SK-N-SH treated with all-trans-retinoic acid at 6 μM for 48 hours (cell line): ENCODE measurements at places on chromosomes 6 and 20.
A peak's percentile ranks its signal among the peaks of the same experiment; 100 is the strongest.

DNA sequence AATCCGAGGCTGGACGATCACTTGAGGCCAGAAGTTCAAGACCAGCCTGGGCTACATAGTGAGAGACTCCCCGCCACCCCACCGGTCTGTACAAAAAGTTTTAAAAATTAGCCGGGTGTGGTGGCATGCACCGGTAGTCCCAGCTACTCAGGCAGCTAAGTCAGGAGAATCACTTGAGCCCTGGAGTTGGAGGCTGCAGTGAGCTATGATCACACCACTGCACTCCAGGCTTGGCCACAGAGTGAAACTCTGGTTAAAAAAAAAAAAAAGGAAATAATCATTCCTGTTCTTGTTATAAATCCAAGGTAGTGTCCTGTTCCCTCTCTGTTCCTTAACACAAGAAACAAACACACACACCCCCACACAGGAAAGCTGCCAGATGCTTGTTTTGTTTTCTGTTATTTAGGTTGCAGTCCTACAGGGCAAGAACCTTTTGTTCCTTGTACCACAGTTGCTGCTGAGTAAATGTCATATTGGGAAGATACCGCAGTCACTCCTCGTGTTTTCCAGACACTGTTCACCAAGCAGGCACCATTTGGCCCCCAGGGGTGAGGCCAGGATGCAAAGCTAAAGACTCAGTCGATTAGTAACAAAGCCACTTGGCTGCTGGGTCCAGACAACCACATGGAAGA is 28.9 kb downstream of the ASIP start:
- no peak for ATAC-seq

GRCh38 chr6:96051555-96051954 is 35.8 kb downstream of the FUT9 start:
- ATAC-seq = no peak

GRCh38 chr20:36830791-36831691 is 44.9 kb upstream of the TLDC2 start:
- ATAC-seq = peak; percentile 10; the same call in 1 of the 3 replicates

GRCh38 chr6:71619836-71620235 is 266.5 kb upstream of the RIMS1 start:
- no peak for ATAC-seq

- ATAC-seq = no peak
Measured at GRCh38 chr6:139148557-139149235, 13.8 kb downstream of the HECA start.

DNA sequence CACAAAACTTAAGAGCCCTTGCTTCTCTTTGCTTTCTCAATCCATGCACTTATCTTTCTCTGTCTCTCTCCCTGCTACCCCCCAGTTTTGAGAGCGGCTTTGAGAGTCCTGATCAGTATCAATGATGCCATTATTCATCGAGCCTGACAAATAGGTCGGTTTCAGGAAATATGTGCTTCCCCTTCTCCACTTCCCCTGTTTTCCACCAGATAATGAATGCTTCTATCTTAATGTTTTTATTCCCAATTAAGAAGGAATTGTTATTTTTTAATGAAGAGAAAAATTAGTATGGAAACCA is 117.7 kb downstream of the KIF13A start:
- ATAC-seq = no peak

DNA sequence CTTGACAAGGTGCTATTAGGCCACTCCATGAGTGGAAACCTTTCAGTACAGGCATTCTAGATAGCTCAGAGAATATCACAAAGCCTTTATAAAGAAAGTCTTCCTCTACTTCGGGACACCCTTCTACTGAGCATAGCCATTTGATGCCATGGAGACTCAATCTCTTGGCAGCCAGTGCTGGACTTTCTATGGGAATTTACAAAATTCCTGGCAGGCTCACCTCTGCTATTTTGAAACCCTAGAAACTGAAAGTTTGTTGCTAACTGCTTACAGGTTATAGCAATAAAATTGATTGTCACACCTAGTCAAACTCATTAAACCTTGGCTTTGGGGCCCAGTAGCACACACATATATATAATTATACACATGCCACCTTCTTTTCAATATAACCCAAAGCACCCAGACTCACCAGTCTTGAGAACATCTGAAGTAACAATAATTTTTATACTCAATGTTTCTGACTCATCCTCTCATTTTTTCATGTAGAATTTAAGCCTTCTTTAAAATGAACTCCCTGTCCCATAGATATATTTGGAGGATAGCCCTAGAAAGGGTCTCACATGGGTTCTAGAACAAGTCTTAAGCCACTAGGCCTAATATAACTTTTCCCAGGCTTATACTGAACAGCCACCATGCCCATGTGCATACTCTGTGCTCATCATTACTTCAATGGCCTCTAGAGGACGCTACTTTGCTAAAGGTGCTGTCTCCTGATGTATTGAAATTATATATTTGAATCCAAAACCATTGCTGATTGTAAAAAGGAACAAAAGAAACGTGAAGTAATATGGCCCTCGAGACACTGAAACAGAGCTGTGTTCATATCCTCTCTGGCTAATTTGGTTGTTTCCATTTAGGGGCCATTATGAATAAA is 368.1 kb upstream of the MARCKS start:
- no peak for ATAC-seq

DNA sequence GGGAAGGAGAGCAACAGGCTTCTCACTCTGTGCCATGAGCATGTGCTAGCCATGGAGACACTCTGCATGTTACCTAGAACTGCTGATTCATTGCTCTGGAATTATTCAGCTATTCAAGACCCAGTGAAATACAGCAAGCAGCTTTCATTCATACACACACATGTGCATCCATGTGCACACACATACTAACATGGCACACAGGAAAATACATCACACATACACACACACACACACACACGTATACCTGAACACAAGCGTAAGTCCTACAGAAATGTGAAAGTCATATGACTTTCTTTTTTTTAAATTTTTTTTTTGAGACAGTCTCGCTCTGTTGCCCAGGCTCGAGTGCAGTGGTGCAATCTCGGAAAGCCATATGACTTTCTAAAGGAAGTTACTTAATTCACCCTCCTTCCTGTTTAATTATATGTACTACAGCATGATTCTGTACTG is 108.2 kb upstream of the NFATC2 start:
- ATAC-seq = peak; percentile 58

DNA sequence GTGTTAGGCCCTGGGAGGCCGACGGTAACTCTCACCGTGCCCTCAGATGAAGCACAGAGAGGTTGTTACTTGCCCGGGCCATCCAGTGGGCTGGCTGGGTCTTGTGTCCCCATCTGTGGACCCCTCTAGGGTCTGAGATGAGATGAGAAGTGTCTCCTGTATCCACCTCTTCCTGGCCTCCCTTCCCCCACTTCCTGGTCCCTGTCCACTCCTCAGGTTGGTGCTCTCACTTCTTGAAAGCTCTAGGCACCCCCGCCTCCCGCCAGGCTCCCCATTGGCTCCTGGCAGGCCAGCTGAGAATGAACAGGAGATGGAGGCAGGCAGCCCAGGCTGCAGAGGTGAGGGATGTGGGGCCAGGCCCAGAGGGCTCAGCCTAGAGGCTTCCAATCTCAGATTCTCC is 1.5 kb downstream of the MMP24OS start:
- ATAC-seq = no peak

DNA sequence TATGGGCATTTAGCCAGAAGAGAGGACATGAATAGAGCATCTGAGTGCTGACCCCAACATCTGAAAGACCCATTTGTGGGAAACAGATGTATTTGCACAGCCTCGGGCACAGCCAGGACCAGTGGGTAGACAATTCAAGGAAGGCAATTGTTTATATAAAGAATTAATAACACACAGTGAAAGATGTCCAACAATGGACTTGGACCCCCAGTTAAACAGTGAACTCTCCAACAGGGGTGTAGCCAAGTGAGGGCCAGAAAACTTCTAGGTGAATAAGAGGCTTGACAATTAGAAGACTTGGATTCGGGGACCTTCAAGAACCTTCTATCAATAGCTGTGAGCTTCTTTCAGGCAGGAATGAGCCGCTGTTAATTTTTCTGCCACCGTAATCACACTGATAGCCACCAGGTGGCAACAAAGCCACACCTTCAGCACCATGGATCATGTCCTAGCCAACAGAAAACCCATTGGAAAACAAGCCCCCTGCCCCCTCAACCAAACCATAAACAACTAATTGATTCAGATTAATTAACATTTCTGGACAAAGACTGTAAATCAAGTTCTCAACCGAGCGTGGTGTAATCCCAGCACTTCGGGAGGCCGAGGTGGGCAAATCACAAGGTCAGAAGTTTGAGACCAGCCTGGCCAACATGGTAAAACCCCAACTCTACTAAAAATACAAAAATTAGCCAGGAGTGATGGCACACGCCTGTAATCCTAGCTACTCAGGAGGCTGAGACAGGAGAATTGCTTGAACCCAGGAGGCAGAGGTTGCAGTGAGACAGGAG is 8.8 kb upstream of the SRSF6 start:
- ATAC-seq = peak; percentile 87

GRCh38 chr20:8960241-8960640 is 108.6 kb upstream of the PLCB4 start:
- ATAC-seq = no peak

DNA sequence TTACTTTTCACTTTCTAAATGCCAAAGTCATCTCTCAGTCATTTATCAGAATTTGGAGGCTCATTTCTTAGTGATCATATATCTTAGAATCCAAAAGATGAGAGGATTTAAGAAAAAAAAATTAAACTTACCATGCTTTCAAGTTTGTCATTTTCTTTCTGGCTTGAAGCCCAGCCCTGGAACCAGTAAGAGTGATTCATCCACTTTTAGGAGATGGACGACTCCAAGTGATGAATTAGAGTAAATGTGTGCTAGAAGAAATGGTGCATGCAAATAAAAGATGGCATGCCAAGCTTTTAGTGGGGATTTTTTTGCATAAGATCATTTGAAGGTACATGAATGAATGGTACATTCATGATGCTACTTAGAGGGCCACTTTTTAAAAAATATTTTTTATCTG is 20.1 kb downstream of the PLCB1 start:
- ATAC-seq = peak; percentile 64

DNA sequence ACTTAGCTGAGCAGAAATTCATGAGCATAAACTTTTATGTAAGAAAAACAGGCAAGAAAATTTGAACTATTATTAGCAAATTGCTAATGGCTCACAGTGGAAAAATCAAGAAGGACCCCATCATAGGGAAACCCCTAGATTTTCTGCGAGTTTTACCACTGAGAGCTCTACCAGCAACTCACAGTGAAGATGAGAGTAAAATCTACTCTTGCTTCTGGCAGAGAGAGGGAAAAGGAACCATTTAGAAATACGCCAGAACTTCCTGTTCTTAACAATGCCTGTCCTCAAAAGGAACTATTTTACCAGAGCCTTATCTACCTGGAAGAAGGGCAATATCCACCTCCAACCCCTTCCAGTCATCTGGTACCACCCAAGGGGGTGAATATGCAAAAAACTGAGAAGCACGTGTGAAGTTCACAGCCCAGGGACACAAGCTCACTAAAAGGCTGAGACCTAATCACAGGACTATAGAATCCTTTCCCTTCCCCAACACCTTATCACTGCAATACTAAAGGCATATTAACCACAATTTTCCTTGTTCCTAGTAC is 34.4 kb upstream of the ASF1A start:
- ATAC-seq = no peak

DNA sequence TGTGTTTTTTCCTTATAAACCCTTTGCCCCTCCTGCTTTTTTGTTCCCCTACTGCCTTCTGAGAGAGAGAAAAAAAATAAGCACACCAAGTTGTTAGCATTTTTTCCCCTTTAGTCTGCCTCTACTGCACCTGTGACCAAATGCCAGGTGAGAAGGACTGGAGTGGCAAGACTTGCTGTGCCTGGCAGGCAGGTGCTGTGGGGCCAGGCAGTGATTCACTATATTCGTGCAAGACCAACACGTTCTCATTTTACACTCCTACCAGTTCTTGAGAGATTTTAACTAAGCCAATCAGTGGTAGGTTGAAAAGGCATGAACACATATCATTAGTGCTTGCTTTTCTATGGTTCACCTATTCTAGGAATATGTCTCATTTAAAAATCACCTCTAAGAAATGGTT is 109.7 kb downstream of the FIG4 start:
- ATAC-seq = no peak

DNA sequence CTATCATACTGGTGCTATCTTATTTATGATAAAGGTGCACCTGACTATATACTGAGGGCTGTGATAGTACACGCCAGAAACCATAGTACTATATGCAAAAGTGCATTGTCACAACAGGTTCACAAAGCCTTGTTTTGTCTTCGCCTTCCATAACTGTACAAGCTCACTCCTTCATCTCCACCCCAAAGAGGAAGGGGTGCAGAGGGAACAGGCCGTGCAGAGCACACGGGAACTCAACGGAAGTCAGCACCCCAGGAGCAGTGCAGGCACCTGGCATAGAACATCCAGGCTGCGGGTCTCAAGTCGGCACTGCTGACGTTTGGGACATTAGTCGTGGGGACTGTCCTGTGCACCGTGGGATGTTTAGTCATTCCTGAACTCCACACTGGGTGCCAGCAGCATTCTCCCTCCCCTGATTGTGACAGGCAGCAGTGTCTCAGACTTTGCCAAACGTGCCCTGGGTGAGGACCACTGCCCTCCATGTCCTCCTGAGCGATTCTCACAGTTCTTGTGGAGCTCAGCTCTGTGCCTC is 99.7 kb downstream of the PXDC1 start:
- ATAC-seq = no peak

DNA sequence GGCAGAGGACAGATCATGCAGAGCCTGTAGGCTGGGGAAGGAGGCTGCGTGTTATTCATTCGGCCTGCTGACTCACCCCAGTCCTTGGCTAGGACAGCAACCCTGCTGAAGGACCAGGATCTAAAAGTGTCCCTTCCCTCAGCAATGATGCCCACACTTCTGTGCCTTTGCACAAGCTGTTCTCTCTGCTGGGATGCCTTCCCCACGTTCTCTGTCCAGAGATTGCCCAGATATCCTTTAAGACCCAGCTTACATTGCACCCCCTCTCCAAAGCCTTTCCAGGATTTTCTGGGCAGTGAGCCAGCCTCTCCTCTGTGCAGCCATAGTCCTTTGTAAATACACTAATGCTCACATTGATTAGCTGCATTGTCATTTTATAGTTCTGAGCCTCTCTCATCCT is 99.3 kb upstream of the CHD6 start:
- ATAC-seq = no peak

DNA sequence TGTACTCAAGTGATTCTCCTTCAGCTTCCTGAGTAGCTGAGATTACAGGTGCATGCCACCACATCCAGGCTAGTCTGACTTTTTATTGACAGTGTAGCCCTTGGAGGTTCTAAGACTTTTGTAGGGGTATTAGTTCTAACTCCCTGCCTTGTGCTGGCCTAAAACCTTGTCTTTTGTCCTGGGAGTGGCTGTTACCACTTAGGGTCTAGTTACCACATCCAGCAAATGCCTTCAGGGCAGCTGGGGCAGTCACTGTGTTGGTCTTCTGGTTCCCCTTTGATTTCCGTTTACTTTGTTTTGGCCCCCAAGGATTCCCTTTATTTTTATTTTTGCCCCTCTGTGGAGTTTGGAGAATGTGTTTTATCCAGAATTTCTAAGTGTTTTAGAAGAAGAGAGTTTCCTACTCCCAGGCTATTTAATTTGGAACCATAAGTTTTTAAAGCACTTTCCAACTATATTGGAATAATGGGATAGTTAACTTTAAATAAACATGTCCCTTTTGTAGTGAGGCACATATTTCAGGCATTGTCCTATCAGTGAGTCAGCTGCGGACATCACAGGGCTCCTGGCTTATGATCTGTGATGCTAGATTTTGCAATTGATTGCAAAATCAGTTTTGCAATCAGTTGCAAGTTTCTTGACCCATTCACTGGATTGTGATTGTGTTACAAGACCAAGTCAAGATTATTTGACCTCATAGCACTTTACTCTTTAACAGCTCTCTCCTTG is 25.0 kb downstream of the IL22RA2 start:
- no peak for ATAC-seq
